ENCODE measurements at places on chromosomes 5 and 9.

GRCh38 chr5:132055808-132056609, 4.4 kb upstream of the IL3 start:
- no peak for DNase-seq

DNA sequence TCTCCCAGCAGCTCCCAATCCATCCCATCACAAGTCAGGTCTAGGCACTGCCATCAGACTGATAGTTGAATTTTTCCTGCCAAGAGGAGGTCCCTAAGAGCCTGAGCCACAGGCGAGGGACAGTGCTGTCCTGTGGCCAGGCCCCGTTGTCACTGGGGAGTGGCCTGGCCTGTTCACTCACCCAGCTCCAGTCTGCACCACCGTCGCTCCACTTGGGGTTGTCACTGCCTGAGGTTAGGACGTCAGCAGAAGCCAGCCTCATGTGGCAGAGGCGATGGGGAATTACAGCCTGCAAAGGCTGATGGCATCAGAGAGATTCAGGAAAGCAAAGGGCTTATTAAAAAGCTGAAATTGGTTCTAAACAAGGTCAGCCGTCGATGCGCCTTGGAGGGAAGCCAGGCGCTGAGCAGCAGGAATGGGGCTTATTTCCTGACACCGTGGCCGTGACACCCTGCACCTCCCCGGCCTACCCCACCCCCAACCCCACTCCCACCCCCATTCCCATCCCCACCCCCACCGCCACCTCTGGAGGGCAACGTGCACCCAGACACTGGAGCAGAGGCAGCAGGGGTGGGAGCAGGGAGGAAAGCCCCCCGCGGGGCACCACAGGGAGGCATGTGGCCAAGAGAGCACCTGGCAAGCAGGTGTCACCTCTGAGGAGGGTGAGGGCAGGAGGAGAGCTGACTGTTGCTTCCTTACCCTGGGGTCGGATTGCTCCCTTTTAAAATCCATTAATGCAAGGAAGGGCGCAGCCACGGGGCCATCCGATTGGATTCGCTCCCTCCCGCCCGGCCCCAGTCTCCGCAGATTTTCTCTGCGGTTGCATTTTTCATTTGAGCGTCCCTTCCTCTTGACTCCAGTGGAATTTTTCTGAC, 3.1 kb upstream of the DBH start:
- DNase-seq, result no peak

GRCh38 chr5:157561110-157561509, 14.5 kb downstream of the ADAM19 start:
- no peak for DNase-seq

DNA sequence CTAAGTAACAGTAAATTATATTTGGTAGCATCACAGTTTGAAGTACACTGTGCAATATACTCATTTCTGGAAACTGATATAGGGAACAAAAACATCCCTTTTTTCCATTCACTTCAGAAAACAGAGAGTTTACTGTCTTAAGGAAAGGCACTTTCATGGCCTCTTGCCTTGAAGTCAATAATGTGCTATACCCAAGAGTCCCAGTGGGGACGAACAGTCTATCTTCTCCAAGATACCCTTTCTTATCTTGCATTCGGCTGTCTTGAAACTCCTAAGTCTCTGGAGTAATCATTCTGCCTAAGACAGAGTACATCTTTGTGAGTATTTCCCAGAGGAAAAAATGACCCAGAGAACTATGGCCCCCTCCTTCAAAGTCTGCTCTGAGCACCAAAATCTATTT, 107.1 kb downstream of the SLC1A3 start:
- DNase-seq, result no peak

DNA sequence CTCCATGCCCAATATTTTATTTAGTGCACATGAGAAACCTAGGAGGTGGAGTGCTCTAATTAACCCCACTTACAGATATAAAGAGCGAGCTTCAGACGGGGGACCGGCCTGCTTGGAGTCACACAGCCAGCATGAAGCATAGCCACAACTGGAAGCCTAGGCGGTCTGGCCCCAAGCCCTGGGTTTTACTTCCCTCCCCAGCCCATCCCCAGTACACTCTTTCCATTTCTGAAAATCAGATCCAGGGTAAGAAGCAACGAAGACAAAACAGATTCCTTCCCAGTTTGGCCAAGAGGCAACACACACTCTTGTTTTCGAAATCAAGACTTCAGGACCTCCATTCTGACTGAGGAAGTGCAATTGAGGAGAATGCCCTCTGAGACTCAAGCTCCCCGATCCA, 27.1 kb downstream of the KCNMB1 start:
- DNase-seq, result no peak

GRCh38 chr9:116233160-116233530, 79.6 kb downstream of the PAPPA start:
- no peak for DNase-seq

- DNase-seq, result no peak
Observed at GRCh38 chr5:10699987-10700386, 61.0 kb downstream of the DAP start.

DNA sequence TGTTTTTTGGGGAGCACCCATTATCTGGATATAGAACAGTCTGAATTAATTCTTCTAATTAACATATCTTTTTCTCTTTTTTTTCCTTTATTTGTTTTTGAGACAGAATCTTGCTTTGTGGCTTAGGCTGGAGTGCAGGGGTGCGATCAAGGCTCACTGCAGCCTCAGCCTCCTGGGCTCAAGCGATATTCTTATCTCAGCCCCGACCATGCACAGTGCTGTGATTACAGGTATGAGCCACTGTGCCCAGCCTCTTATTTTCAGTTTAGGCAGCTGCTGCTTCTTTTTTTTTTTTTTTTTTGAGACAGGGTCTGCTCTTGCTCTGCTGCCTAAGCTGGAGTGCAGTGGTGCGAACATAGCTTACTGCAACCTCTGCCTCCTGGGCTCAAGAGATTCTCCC, 20.2 kb downstream of the UBE2R2 start:
- DNase-seq, result no peak

DNA sequence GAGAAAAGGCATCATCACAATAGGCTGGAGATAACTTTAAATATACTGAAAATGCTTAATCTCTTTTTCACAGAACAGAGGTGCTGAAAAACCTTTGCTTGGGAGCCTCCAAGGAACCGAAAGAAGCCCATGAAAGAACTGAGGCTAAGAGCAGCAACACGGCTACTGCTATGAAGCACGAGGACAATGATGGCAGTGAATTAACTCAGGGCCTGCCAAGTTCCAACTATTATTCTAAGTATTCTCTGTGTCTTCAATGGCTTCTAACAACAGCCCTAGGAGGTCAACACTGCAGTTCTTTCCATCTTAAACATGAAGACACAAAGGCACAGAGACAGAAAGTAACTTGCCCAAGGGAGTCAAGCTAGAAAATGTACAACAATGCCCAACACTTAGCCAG, 293.0 kb upstream of the DAP start:
- DNase-seq, result no peak

DNA sequence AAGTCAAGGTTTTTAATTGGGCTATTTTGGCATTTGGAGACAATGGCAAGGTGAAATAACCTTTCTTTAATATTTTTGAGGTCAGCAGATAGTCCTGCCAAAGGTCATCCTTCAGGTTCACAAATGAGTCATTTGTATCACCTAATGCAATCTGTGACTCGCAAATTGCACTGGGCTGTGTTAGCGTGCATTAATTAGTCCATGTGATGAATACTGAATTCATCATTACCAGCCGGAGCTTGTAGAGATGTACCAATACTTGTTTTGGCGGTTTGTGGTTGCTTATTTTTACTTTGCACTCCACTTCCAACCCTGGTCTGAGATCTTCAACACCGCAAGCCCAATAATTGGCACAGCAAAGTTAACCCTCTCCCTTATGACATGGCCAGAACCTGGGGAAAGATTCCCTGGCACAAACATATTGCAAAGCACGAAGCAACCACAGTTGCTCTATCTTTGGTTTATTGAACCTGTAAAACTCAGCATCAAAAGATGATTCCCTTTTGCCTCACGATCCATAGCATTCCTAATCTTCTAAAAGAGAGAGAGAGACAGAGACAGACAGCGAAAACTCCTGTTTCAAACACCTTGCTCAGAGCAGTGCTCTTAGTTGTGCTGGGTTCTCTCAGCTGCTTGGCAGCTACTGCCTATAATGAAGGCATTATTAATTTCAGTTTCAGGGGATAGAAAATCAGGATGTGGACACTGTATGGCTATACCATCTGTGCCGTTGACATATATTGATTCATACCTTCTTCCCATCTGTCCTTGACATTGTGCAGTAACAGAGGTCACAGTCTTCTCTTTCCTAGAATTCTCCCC, 178.1 kb downstream of the EBF1 start:
- DNase-seq, result no peak

GRCh38 chr5:32326216-32326772, 13.6 kb upstream of the MTMR12 start:
- no peak for DNase-seq

- no peak for DNase-seq
Observed at GRCh38 chr9:13082796-13083195, 196.7 kb downstream of the MPDZ start.

- no peak for DNase-seq
Observed at GRCh38 chr5:145467446-145467845, 367.7 kb downstream of the PRELID2 start.

GRCh38 chr5:79736528-79737514, 47.2 kb downstream of the CMYA5 start:
- no peak for DNase-seq

DNA sequence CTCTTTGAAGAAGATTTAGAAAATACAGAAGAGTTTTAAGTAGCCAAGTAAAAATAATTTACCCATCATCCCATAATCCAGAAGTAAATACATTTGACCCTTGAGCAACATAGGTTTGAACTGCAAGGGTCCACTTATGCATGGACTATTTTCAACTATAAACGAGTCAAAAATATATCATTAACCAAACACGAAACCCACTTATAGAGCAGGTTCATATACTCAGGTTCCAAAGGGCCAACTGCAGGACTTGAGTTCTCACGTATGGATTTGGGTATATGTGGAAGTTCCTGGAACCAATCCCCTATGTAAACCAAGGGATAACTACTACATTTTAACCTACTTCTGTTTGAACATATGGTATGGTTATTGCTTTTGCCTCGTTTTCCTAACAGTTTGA, 5.8 kb downstream of the ABITRAM start:
- no peak for DNase-seq

DNA sequence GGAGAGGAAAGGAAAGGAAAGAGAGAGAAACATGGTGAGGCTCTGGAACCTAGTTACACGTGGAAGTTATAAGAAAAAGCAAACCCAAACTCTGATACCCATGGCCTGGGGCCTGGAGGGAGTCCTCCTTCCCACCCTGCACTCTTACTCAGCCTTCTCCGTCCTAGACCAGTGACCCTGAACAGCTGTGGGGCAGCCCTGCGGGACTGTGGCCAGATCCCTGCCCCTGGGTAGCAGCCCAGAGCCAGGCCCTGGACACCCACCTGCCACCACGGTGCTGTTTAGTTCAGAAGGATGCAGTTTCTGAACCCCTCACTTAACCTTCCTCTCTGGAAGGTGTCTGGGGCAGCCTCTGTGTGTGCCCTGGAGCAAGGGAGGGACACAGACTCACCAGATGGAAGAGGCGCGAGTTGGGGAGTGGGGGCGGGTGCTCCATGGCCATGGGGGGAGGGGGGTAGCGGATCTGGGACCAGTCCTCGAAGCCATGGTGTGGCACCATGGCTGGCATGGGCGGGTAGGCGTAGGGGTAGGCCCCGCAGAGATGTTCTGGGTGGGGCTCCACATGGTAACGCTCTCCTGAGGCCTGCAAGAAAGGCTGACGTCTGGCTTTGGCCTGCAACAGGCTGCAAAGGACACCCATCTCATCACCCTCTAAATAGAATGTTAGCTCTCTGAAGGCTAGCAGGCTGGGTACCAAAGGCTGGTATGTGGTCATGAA, 13.0 kb downstream of the GPX3 start:
- DNase-seq, result no peak

GRCh38 chr9:97072285-97072776, 33.4 kb upstream of the CTSV start:
- no peak for DNase-seq

- no peak for DNase-seq
Observed at GRCh38 chr9:350384-350783, 135.7 kb downstream of the DOCK8 start.

GRCh38 chr5:178751286-178751685, 20.8 kb upstream of the ZNF354A start:
- no peak for DNase-seq

GRCh38 chr9:20197976-20198685, 409.3 kb upstream of the SLC24A2 start:
- DNase-seq, result no peak

DNA sequence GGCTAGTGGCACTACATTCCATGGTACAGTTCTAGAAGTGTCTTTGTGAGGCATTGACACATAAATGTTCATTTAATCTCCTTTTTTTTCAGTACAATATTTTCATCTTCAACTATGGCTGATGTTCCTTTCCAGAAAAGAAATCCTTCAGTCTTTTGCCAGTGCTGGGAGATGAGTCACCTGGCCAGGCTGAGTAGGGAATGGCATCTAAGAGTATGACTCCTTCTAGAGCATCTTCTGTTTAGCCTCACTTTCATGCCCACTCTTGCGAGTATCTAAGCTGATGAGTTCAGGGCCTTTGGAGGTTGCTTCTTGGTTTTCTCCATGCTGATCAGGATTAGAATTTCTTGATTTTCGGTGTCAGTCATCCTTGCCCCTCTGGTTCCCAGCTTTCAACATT, 124.4 kb downstream of the SLC28A3 start:
- no peak for DNase-seq

DNA sequence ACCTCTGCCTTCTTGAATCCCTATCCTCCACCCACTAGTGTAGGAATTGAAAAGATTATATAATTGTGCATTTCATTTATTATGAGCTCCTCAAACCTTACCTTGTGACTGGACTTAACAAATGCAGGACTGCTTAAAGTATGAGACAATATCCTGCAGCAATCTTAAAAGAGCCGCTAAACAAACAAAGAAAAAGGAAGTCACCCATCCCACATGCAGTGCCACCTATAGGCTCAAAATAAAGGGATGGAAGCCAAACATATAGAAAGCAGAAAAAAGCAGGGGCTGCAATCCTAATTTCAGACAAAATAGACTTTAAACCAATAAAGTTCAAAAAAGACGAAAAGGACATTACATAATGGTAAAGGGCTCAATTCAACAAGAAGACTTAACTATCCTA, 8.7 kb downstream of the PCAT7 start:
- no peak for DNase-seq

DNA sequence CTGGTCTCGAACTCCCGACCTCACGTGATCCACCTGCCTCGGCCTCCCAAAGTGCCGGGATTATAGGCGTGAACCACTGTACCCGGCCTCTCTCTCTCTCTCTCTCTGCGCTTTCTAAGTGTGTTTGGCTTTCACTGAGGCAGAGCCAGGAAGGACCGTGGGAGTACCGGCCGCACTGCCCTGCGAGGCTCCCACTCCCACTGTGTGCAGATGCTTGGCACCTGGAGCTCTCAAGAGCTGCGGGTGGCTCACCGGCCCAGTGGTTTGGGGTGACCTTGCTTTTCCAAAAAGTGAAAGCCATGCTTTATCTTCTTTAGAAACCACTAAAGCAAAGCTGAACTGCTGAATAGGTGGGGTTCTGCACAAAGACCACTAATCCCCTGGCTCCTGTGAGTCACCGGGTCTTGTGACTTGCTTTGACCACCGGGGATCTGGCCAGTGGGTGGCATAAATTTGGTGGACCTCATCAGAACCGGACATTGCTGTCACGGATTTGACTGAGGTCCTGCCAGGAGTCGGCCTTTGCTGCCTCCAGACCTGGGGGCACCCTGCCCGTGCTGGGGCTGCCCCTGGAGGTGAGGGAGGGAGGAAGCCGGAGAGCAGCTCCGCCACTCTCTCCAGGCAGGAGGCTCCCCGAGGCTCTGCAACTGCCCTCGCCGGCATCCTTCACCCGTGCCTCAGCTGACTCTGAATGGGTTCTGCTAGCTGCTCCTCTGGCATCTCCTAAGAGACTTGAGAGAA, 228.9 kb downstream of the FANCC start:
- no peak for DNase-seq

- no peak for DNase-seq
Observed at GRCh38 chr5:102863058-102863457, 108.0 kb downstream of the PAM start.

All from activated CD8-positive, alpha-beta memory T cell treated with anti-CD3 and anti-CD28 coated beads for 4 hours (primary cell).